ENCODE measurements at places on chromosomes 1 and 21. TPM values are rescaled to one million over a fixed set of nuclear protein-coding genes. Genes with fewer than 3 reads are reported as not detected.
A peak's percentile ranks its signal among the peaks of the same experiment; 100 is the strongest.

Gene TBCE
- 26.2 TPM for polyA plus RNA-seq

- no peak for DNase-seq
Observed at GRCh38 chr1:30909365-30910068, 959 bp upstream of the SDC3 start.

DNA sequence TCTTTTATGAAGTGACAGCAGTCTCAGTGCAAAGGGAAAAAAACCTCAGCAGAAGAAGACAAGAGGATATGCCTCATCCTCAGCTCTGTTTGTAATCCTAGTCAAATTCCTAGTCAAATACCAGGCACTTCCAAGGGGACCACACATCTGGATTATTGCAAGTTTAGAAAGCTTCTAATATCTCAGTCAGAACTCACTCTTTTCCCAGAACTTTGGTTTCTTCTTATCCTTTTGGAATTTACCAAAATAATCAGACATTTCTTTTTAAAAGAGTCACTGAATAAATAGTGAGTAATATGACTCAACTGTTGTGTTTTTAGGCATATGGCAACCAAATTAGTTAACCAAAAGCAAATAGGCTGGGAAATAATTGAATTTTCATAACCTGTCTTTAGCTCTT lies 47.8 kb downstream of the PRRX1 start:
- no peak for DNase-seq

DNA sequence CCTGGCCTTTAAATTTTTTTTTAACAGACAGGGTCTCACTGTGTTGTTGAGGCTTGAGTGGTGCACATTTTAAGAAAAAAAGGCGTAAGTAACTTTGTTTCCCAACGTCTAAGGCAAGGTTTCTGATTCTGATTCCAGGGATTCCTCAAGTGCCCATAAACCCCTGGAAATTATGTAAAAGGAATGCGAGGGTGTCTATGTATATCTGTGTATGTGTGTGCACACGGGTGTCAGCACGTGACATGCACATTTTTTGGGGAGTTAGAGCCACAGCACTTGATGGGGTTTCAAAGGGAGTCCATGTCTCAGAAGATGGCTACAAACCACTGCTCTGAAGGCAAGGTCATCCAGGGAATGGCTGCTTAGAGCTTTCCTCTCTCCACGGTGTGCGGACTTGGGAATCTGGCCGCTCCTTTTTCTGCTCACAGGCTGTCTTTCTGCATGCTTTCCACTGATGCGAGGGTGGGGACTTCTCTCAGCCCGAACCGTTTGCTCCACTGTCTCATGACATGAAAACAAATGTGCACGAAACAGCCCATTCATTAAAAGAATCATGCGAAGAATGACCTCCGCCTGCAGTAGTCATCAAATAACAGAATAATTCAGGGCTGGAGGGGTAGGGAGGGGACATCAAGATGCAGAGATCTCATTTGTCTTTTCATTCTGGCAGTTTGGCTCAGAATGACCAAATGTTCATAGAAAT lies 18.7 kb upstream of the RERE start:
- DNase-seq: no peak

Gene SLC5A9
- not detected for polyA plus RNA-seq

DNA sequence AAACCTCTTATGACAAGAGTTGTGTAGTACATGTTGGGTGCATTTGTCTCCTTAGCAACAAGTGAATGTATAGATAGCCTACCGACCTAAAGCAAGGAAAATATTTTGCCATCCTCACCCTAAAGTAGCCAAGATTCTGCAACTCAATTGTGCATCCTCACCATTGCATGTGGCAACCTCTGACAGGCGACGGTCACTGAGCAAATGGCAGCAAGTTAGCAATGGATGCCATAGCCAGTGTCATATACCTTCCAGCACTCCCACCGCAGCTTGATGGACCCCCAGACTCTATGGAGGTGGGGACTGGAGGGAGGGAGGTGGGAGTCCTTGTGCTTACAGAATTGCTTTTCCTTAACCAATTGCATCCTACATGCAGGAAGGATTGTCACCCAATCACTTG lies 17.0 kb downstream of the PROX1 start:
- no peak for DNase-seq

Gene CCSAP
- polyA plus RNA-seq: 1.8 TPM

Gene LCE2C
- polyA plus RNA-seq: not detected

Gene KCNE2
- polyA plus RNA-seq: 0.05 TPM

DNA sequence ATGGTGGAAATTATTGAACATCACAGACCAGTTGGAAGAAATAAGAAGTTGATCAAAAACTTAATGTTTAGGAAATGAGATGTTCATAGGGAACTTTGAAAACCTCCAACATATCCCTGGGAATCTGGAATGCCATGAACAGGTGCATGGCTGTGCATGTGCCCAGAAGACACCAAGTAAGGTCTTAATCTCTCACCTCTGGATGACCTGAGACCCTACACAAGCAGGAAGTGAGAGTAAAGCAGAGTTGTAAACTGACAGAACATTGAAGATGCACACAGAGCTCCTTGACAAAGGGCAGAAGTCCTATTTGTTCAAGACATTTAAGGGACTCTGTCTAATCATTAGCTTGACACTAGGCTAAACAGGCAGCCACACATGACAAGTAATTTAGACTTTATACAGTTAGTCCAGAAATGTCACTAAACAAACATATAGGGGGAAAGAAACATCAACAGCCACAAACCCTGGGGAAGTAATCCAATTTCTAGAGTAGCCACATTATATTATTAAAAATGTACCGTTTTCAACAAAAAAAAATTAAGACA lies 34.5 kb downstream of the KLHDC7A start:
- no peak for DNase-seq

Gene MCOLN3
- not detected for polyA plus RNA-seq

Gene REN
- not detected for polyA plus RNA-seq

Gene TACSTD2
- 0.02 TPM for polyA plus RNA-seq

Gene LCE2A
- polyA plus RNA-seq: not detected

- no peak for DNase-seq
Observed at GRCh38 chr1:87600055-87600850, 271.6 kb downstream of the LMO4 start.

GRCh38 chr1:47562147-47562546 lies 124.3 kb downstream of the FOXD2 start:
- DNase-seq: no peak

Gene GRIK3
- polyA plus RNA-seq: not detected

- no peak for DNase-seq
Observed at GRCh38 chr1:207032528-207033017, at the start of gene C1orf116. Gene C1orf116, minus strand, starts transcription at chr1:207032756. Its CDS starts 5,158 bp downstream, at chr1:207027598.

Gene BGLAP
- 0.96 TPM for polyA plus RNA-seq

- DNase-seq: no peak
Observed at GRCh38 chr1:240824238-240824637, 212.3 kb upstream of the GREM2 start.

- DNase-seq: peak; percentile 65
Observed at GRCh38 chr1:62407398-62408009, 29.3 kb upstream of the USP1 start.

Gene RNU1-4
- not detected for polyA plus RNA-seq

Gene CFAP45
- polyA plus RNA-seq: 0.57 TPM

DNA sequence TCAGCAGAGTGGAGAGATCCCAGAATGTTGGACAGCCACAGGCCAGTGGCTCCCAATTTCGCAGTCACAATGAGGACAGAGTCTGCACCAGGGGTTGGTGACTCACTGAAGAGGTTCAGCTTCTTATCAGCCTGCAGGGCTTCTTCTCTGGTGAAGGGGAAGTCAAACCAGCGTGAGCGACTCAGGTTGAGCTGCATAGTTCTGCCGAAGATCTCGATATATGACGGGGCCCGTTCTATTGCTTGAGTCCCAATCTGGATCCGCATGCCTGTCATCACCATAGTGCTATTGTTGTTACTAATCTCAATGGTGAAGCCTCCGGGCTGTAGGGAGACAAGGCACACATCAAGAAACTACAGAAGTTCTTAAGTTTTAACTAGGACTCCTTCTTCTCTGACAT lies 58.5 kb downstream of the UBR4 start:
- DNase-seq: no peak

- DNase-seq: no peak
Observed at GRCh38 chr1:30335389-30335996, 387.9 kb downstream of the MATN1 start.

Gene PTAFR
- 0.06 TPM for polyA plus RNA-seq

- DNase-seq: no peak
Observed at GRCh38 chr1:233151861-233152260, 143.7 kb downstream of the PCNX2 start.

Gene HSD11B1
- polyA plus RNA-seq: 0.23 TPM

DNA sequence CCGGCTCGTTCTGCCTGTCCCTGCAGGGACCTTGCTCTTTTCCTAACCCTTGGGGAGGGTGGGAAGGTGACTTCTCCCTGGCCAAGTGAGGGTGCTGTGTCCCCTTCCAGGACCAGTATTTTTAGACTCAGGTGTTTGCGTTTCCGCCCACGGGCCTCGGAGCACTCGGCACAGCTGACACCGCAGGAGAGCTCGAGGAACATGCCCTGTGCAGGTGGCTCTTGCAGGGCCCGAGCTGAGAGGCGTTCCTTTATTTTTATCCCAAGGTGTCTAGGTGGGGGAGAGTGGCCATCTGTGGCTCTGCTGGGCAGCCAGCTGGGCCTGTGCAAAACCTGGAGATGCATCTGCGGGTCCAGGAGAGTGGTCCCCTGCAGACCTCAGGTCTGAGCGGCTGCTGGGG lies 16.0 kb downstream of the PLCH2 start:
- DNase-seq: no peak

Gene TTC39A
- 1.3 TPM for polyA plus RNA-seq

Gene PRXL2B
- polyA plus RNA-seq: 28.0 TPM

- DNase-seq: no peak
Observed at GRCh38 chr1:26991310-26992116, 2.0 kb upstream of the TRNP1 start.

GRCh38 chr1:164617377-164618201 lies 58.6 kb downstream of the PBX1 start:
- DNase-seq: peak; percentile 31

- no peak for DNase-seq
Observed at GRCh38 chr1:220841293-220841692, 38.0 kb upstream of the HLX start.

Gene LAMTOR5
- 442 TPM for polyA plus RNA-seq

DNA sequence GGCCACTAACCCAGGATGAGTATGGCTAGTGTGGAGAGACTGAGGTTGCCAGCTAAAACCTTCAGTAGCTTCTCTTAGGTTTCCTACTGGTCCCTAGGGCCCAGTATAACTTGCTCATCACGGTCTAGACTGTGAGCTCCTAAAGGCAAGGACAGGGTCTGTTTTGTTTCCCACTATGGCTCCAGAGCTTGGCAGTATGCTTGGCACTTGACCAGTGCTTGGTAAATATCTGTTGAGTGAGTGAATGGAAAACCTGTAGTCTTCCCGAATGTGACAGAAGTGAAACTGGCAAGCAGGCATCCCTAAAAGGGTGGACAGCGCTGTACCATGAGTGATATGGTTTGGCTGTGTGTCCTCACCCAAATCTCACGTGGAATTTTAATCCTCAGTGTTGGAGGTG lies 13.1 kb upstream of the PARS2 start:
- no peak for DNase-seq

Gene KRTAP20-3
- not detected for polyA plus RNA-seq

- no peak for DNase-seq
Observed at GRCh38 chr1:45206808-45207623, 611 bp upstream of the ZSWIM5 start.

Gene GNG4
- 1.6 TPM for polyA plus RNA-seq

DNA sequence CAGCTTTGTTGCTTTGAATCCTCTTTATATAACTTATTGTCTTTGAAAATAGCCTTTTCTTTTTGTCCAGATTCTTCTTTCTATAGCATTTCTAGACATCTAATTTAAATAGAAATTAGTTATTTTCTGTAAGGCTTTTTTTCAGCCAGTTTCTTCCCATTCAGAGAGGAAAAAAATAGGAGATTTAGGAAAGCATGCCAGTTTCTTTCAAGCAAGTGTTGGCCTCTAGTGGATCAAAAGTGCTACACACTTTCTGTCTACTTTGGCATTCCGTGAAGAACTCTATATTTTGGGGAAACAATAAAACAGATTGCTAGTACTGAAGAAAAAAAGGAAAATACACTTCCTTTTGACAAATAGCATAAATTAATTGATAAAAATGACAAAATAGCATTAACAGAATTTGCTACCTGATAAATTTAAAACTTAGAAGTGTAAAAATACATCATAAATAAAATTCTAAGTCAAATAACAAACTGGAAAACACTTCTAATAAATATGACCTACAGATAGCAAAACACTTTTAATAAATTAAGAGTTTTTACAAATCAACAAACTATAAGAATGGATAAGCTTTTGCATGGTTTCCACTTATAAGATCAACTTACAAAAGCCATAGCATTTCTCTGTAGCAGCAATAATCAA lies 13.1 kb upstream of the EXO1 start:
- peak; percentile 26 for DNase-seq

- DNase-seq: peak; percentile 57
Observed at GRCh38 chr1:64268653-64269557, 65.5 kb downstream of the UBE2U start.

- DNase-seq: no peak
Observed at GRCh38 chr1:234933475-234933874, 195.2 kb downstream of the TOMM20 start.

DNA sequence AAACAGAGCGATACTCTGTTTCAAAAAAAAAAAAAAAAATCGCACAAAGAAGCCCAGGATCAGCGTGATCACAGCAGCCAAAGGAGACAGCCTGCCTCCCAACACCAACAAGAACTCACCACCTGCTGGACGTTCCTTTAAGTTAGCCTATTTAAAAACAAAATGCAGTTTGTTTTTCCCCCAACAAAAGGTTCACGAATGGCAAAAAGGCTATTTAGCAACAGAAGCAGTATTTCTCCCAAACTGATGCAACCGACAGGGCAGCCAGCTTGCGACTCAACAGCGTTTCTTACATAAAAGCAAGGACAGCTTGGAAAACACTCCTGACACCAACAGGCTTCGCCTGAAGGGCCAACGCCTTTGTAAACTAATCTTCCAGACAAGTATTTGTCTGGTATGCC lies 6.8 kb downstream of the SSU72 start:
- DNase-seq: no peak

Gene TRIM33
- polyA plus RNA-seq: 6.3 TPM

DNA sequence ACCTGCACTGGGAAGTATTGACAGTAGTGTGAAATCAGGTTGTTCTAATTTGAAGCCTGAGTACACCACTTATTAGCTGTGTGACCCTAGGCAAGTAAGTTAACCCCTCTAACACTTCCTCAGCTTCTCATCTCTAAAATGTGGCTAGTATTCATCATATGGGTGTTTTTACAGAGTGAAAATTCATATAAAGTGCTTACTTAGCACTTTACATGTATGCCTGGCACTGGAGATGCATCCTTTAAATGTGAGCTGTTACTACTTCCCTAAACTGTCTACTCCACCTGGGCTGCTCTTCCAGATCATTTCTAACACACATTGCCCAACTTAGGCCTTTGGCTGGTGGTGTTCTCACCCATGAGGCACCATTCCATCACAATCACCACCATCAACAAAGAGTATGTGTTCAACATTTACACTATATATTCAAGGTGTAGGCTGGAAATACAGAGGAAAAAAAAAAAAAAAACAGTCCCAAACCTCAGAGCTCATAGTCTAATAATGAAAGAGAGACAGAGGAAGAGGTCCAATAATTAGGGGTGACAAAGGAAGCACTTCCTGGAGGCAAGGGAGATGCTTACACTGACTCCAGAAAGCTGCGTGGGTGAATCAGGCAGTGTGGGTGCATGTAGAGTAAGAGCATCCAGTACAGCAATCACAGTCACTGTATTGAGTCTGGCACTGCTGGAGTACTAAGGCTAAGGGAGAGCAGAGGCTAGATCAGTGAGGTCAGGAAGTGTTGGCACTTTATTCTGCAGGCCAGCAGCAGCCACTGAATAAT lies 3.6 kb downstream of the STX6 start:
- no peak for DNase-seq

Data from SK-N-SH (cell line).